ENCODE measurements at places on chromosomes 7 and 10.

GRCh38 chr7:30032310-30033125 lies 4.3 kb downstream of the PLEKHA8 start:
- no peak for DNase-seq

GRCh38 chr10:69710008-69710888 lies 80.2 kb downstream of the FAM241B start:
- no peak for DNase-seq

- DNase-seq: peak; percentile 38
These were observed 21.5 kb upstream of the PLAC9 start for GRCh38 chr10:80110986-80111385.

- no peak for DNase-seq
These were observed 180.6 kb downstream of the ABCA13 start for GRCh38 chr7:48351900-48352299.

- DNase-seq: no peak
These were observed 72.9 kb upstream of the NEBL start for GRCh38 chr10:20970044-20970443.

- no peak for DNase-seq
These were observed 135.0 kb downstream of the ACTR3B start for GRCh38 chr7:152894295-152895170.

DNA sequence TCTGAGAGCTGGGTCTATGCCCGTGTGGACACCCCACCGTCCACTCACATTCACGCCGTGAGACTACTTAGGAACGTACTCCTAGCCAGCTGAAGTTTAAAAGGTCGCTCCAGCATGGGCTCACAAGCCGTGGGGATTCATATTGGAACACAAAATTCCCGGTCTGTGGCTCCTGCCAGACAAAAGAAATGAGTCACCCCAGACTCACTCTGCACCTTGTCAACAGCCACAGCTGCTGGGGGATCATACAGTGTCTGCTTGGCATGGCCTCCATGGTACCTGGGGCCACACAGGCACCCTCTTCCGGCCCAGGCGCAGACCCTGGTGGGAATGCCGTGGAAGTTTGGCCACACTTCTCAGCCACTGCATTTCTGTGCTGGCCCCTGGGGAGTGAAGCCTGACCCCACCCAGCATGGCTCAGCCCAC lies 228.4 kb downstream of the DNAJB6 start:
- no peak for DNase-seq

DNA sequence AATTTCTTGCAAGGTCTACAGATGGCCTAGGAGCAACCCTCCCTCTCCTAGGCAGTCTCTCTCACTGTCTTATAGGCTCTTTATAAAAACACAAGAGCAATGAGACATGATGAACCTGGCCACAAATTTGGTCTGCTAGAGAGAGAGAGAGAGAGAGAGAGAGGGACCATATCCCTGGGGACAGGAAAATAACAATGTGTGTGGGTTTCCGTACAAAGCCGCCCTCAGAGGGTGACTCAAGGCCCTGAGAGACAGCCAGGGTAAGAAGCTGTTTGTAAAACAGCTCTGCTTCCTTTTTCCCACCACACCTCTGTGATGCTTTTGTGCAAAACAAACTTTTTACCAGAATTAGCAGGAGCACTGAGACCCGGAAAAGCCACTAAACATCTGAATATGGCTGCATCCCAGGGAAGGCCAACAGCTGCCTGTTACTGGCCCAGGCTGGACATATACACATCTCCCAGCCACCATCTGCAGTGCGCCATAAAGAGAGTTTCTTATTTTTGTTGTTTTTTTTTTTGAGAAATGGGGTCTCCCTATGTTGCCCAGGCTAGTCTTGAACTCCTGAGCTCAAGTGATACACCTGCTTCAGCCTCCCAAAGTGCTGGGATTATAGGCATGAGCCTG lies 18.4 kb downstream of the GIMAP5 start:
- peak; percentile 56 for DNase-seq

GRCh38 chr10:131121511-131122035 lies 189.9 kb downstream of the TCERG1L start:
- DNase-seq: no peak

- DNase-seq: no peak
These were observed 260.8 kb upstream of the HABP2 start for GRCh38 chr10:113292086-113292485.

- no peak for DNase-seq
These were observed 507 bp downstream of the CCDC201 start for GRCh38 chr7:45872116-45873034.

DNA sequence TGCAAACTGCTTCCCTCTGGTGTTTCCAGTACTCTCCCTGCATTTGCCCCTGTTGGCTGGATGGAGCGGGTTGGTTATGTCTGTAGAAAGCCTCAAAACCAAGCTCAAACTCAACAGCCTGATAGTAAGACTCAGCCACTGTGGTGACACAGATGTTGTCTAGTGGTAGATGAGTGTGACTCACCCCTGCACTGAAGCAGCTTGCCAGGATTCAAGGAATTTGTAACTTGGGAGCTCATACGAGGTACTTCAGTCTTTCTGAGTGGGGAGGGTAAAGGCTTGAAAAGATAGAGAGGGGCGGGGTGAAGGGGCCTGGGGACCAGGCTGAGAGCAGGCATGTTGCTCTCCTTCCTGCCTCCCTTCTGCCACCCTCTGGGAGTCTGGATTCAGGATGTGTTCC lies 22.9 kb upstream of the AQP1 start:
- DNase-seq: no peak

DNA sequence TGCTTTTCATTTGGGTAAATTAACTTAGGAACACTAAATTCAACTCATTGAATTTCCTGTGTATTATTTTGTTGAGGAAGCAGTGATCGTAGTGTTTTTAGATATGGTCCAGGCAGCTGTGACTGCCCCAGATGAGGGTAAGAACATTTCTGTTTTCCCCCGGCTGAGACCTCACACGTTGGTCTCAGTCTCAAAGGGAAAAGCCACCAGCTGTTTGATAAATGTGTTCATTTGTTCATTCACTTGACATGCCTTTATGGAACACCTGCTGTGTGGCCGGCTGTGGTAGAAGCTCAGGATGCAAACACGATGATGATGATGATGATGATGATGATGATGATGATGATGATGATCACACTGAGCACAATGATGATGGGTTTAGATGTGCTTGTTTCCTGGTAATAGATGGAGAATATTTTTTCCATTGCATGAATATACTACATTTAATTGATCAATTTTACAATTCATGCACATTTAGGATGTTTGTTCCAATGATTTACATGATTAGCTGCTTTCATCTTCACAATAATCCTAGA lies 125.6 kb upstream of the ZNF32 start:
- DNase-seq: no peak

DNA sequence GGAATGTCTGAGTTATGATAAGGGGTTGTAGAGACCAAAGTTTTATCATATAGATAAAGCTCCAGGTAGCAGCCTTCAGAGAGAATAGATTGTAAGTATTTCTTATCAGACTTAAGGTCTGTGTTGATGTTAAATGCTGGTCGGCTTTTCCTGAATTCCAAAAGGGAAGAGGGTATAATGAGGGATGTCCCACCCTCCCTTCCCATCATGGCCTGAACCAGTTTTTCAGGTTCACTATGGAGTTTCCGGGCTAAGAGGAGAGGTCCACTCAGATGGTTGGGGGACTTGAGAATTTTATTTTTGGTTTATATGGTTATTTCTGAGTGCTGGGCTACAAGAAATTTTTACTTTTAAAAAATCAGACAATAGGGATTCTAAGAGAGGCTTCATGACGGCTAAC lies 45.2 kb downstream of the HERPUD2 start:
- no peak for DNase-seq

DNA sequence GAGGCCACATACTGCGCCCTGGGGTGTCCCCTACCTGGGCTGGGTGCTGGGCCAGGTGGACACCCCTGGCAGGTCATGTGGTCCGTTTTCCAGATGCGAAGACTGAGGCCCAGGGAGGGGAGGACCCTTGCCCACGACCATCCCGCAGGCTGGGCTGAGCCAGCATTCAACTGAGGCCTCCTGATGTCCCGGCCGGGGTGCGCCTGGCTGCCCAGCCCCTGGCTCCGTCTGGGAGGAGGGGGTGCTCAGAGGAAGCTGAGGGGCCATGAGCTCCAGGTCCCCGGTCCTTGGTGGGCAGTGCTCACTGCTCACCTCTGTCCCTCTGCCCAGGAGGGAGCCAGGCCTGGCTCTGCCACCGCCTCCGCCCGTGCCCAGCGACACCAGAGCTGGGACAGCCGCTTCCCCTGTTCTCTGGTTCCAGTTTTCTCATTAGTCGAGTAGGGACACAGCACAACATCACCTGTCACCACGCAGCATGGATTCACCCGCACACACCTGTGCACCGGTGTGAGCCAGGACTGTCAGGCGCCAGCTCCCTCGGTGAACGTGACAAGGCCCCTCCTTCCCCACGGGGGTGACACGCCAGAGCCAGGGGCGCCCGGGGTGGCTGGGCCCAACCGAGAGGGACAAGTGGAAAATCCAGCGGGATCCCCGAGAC lies 139.7 kb downstream of the ELFN1 start:
- no peak for DNase-seq

- DNase-seq: no peak
These were observed 28.4 kb downstream of the HERC4 start for GRCh38 chr10:68046642-68047041.

DNA sequence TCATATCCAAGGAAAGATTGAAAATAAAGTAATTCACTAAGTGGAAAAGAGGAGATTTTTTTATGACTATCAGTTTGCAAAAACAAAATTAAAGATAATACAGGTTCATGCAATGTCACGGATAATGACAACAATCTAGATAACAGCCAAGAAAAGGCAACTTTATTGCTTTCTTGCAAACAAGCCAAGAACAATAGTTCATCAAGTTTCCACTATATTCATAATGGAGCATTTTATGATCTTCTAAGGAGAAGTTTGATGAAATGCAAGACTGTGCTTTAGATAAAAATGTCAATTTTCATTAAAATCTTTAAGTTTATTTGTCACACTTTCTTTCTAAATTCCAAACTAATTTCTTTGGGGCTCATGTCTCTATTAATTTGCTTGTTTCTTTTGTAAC lies 53.9 kb upstream of the NRP1 start:
- DNase-seq: no peak

DNA sequence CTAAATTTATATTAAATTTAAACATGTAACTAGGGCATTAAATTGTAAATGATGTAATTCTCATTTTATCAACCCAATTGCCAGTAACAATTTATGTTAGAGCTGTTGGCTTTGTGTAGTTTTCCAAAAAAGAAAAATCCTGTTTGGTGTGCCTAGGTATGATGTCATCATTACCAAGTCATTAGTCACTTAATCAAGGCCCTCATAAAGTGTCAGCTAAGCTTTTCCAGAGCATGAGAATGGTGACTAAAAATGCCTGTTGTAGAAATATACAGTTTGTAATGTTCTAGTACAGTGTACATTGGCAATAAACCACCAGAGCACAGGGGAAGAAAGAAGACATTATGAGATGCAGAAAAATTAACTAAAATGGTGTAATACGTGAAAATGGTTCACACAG lies 593.8 kb upstream of the ANKRD30A start:
- DNase-seq: no peak

DNA sequence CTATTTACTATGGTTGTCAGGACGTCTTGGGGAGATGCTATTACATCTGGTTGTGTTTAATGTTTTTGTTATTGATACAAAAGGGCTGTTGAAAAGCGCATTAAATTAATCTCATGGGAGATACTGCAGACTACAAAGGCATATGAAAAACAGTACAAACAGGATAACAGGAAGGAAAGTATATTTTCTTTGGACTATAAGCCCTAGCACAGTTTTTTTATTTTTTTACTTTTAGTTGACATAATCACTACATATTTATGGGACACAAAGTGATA lies 341.3 kb downstream of the ARL4A start:
- no peak for DNase-seq

DNA sequence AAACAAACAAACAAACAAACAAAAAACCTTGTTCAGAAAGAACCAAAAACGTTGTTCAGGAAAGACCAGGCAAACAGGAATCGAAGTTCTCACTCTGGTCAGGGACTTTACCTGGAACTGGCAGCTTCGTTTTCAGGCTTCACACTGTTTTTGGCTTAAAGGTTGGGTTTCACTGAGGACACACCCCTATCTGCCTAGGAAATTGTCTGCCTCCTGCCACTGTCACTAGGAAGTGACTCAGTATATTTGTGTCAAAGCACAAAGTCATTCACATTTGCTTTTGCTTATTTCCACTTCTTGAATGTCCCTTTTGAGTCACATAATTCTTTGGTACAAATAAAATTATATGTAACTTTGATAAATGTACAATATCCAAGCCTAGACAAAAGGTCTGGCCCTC lies 37.9 kb downstream of the PNLIPRP3 start:
- no peak for DNase-seq

DNA sequence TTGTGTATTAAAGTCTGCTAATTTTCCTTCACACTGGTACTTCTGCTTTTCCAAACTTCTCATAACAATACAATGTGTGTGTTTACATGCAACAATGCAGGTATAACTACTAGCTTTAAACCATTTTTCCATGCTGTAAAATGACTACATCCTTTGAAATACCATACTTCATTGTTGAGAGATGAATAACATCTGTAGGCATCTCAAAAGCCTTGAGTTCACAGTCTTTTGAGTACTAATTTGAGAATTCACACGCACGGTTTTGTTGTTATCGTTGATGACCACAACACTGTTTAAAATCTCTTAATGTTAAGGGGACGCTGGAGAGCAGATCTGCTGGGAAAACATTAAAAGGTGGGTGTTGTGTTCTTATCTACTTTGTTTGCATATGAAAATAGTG lies 37.4 kb downstream of the SEMA3A start:
- no peak for DNase-seq

DNA sequence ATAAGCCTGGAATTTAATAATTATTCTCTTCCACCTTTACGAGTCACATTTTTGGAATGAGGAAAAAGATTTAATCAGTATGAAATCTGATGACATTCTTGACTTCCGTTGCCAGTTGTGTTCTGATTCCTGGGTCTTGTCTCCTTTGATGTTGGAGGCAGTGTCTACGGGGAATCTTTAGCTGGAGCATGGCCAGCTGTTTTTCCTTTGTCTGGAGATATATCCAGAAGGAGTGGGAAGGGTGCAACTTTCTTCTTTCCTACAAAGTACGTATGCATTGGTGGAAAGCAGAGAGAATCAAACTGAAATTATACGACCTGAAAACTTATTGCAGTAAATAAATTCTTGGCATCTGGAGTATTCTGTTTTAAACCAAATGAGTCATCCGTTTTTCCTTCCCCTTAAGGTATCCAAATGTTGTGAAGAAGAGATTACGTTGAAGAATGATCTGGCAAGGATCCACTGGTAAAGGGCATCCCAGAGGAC lies 6.9 kb upstream of the GNG11 start:
- no peak for DNase-seq

- DNase-seq: no peak
These were observed 1.2 kb upstream of the MAD1L1 start for GRCh38 chr7:2233926-2234325.

- DNase-seq: no peak
These were observed 235.0 kb downstream of the CCSER2 start for GRCh38 chr10:84563355-84563754.

GRCh38 chr7:29207162-29207801 lies 12.7 kb downstream of the CHN2 start:
- DNase-seq: no peak

DNA sequence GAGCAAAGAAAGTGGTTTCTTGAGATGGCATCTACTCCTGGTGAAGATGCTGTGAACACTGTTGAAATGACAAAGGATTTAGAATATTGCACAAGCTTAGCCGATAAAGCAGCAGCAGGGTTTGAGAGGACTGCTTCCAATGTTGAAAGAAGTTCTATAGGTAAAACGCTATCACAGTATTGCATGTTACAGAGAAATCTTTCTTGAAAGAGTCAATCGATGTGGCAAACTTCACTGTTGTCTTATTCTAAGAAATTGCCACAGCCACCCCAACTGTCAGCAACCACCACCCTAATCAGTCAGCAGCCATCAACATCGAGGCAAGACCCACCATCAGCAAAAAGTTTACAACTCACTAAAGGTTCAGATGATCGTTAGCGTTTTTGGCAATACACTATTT lies 59.9 kb downstream of the SLC29A4 start:
- DNase-seq: no peak
